Psoas muscle (tissue), 8 donors: ENCODE measurements at places on chromosomes 2 and 18. TPM values are rescaled to one million over a fixed set of nuclear protein-coding genes. Genes with fewer than 3 reads are reported as not detected.

Gene CNTNAP5
- not detected for polyA plus RNA-seq

Gene INPP5D
- 1.2 TPM for polyA plus RNA-seq

Gene SPR
- 39.1 TPM for polyA plus RNA-seq

Gene SLC30A3
- 0.16 TPM for polyA plus RNA-seq

Gene GAL3ST2
- not detected for polyA plus RNA-seq

Gene DYNAP
- not detected for polyA plus RNA-seq

Gene CFAP65
- polyA plus RNA-seq = not detected

DNA sequence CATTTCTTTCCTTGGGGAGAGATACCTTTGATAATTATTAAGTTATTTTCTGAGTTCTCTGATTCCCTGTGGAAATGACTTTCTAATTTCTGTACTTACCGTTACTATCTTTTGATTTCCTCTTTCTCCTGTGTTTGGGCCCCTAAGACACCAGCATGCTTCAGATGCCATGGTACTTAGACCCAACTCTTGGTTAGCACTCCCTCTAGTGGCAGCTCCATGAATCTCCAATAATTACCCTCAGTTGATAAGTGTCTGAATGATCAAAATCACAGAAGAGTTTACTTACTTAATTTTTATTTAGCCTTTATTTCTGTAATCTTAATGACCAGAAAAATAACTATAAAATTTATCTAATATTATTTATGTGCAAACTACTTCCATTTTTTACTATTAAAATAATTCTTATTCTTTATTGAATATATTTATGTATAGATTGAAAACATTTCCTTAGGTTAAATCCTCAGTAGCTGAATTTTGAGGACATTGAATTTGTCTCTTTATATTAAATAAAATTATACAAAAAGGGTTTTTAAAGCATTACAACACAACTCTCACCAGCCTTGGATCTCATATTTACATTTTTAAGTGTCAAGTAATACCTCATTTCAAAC is 300.4 kb downstream of the KCNS3 start:
- DNase-seq = no peak

DNA sequence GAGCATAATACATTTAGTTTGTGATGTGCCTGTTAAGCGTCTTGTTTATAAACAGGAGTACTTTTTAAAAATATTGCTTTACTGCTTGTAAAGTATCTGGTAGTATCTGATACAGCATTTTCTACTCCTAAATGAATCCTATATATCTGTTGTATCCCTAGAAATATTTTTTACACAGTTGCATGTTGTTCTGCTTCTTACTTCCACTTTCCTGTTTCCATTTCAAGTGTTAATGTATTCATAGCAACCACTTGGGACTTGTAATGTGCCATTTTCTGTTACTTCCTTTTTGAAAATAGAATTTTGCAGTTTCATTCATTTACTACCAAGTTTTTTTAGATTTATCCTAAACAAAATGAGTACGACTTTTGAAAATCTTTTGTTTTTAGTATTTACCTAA is 24.9 kb downstream of the CCNT2 start:
- no peak for DNase-seq

GRCh38 chr18:2376707-2377106 is 194.6 kb downstream of the METTL4 start:
- DNase-seq = no peak

GRCh38 chr2:21372654-21373053 is 248.9 kb downstream of the TDRD15 start:
- no peak for DNase-seq

- peak; percentile 50 for DNase-seq
Observed at GRCh38 chr2:239192456-239192855, 208.4 kb downstream of the HDAC4 start.

- no peak for DNase-seq
Observed at GRCh38 chr2:150062416-150062815, 425.1 kb downstream of the RND3 start.

- no peak for DNase-seq
Observed at GRCh38 chr2:140814141-140814540, 1316.7 kb downstream of the LRP1B start.

GRCh38 chr2:27772804-27773203 is 1.3 kb downstream of the MRPL33 start:
- no peak for DNase-seq

DNA sequence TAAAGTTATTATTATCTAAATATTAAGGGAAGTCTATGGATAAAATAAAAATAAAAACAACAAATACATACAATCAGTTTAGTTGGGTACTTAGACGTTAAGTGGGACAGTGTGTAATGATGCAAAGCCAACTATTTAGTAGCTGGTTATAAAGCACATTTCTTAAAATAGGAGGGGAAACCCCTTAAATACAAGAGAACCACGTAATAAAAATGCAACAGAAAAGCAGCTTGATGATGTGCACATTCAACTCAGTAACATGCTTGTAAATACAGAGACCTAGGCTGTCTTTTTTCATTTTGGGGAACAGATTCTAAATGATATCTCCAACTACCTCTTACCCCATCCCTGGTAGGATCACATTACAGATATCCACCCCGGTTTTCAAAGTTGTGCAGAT is 134.3 kb upstream of the AQP4 start:
- no peak for DNase-seq

- DNase-seq = no peak
Observed at GRCh38 chr2:111932841-111933291, 34.5 kb downstream of the MERTK start.

GRCh38 chr18:77203071-77203470 is 46.6 kb upstream of the GALR1 start:
- DNase-seq = no peak

DNA sequence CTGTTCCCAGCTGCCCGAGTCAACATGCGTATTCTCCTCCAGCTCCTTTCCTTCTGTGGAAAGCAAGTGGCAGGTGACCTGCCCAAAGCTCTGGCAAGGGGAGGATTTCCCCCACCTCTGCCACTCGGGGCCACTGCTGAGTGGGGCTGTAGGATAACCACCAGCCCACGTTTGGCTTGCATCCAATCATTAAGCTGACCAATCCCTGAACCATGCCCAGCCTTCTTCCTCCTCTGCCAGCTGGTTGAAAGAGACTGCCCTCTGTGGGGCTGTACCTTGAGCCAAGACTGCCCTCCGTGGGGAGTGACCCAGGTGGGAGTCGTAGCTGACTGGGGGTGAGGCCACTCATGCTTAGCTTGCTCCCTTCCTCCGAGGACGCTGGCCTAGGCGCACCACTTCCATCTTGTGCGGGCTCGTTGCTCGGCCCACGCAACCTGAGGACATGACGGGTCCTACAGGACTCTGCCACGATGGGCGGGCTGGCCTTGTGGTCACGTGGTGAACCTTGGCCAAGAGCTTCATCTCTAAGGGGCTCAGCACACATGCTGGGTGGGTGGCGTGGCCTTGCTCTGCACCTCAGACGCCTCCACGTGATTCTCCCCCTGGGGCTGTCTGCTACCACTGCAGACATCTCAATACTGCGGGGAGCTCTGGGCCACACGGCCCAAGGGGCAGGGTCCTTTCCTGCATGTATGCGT is 112.1 kb downstream of the NDUFA10 start:
- no peak for DNase-seq

DNA sequence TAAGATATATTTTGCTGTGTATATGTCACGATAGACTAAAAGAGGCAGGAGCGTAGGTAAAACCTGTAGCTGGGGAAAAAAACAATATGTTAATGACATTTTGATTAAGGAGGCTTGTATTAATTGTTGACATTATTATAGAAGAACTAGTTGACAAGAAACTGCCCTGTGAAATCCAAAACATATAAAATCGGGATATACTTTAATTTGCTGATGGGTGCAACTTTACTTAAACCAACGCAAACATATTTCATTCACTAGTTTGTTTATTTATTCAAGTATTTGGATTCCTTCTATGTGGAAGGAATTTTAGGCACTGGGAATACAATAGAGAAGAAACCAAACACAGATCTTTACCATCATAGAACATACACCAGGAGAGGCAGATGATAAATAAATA is 8.0 kb downstream of the WDR7 start:
- no peak for DNase-seq

DNA sequence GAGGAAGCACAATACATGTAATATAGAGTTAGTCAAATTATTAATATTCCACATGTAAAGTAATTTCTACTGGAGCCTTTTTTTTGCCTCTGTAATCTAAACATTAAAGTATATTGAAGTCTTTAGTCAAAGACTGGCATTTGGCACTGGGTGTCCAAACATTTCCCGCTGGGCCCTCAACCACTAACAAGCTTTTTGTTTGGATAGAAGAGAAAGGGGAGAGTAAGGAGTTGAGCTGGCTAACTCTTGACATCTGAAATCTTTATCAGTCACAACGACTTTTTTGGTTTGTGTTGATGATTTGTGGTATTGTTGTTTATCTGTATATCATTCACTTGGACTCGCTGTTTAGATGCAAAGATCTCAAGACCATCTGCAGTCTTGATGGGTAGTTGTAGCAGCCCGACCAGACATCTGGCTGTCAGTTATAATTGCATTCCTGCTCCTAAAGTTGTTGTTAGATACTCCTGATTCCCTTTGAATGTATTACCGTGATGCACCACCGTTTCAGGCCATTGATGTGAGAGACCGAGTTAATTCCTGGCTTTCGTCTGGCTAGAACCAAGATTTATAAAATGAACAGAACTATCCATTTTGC is 379.6 kb downstream of the MTX2 start:
- DNase-seq = no peak

GRCh38 chr18:51461956-51462355 is 264.5 kb upstream of the MEX3C start:
- no peak for DNase-seq

DNA sequence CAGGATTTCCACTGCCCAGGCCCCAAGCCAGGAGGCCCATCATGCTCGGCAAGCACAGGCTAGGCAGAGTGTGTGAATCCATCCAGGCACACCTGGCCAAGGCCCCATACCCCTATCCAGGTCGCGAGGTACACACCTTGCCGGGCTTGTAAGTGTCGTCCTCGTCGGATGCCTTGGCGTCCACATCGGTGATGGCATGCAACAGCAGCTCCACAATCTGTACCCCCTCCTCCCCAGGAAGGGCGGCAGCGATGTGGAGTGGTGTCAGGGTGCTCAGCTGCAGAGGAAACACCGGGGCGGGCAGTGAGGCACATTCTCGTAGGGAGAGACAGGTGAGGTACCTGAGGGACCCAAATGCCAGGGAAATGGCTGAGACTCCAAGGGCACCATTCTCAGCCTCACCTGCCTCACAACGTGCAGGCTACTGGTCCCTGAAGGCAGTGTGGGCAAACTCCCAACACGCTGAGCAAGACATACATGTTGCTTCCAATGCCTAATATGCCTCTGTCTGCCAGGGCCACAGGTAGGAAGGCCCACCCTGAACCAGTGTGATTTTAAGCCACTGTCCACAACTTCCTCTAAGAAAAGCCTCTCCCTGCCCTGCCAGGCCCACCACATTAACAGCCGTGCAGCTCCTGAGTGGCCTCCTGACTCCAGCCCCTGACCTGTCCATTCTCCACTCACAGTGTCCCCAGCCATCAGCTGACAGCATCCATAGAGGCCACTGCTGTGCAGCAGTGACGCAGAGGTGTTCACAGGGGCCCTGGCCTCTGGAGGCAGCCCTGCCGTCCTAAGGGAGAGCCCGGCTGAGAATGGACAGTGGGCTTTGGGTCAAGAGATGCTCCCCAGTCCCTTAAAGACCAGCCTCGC is 44.9 kb downstream of the ANKMY1 start:
- DNase-seq = no peak

DNA sequence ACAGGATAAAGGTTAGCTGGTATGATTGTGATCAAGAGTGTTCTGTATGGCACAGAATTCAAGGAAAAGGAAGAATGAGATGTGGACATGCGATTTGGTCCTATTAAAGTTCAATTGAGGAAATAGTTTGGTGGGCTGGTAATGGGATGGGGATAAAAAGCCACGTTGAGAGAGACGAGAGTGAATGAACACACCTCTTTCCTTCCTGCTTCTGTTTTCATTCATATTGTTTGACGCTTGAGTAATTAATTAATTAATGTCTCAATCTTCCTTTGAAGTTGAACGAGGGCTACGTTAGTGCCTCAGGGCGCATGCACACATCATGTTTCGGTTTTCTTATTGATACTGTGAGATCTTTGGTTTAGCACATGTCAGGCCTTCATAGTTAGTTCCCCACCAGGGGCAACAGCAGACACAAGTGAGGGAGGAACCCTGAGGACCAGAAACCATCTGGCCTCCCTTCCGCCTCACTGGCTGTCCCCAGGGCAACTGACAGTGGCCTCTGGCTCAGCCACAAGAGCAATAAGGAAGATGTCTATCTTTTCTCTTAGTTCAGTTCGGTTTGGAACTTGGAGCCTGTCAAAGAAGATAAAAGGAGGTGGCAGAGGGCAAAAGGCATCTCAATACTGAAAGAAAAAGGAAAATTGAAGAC is 116.0 kb downstream of the LIPG start:
- DNase-seq = no peak

DNA sequence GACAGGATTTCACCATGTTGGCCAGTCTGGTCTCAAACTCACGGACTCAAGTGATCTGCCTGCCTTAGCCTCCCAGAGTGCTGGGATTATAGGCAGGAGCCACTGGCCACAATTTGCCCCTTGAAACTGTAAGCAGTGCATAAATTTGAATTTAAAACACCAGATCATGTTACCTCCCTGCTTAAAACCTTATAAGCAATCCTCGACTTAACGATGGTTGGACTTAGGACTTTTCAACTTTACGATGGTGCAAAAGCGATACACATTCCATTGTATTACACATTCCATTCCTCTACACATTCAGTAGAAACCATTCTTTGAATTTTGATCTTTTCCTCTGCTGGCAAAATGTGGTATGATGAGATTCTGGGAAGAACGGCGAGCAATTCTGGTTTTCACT is 23.2 kb upstream of the EFR3B start:
- no peak for DNase-seq

DNA sequence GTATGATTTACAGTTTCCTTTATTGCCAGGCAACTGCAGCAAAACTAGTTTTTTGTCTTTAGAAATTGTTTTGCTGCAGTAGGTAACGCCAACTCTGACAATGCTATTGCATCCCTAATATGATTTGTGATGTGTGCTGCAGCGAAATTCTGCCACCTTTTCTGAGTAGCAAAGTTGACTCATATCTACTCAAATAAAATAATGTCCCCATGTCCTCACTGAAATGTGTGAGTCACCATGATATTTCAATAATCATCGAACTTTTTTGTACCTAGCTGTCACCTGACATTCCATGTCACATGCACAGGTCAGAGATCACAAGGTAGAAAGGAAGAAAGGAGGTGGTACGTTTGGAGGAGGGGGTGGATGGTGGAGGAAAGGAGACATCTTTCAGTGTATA is 205.0 kb downstream of the RAD51AP2 start:
- DNase-seq = no peak

GRCh38 chr18:3874125-3874524 is 424.2 kb downstream of the TGIF1 start:
- DNase-seq = no peak

GRCh38 chr2:43100362-43100882 is 126.0 kb downstream of the ZFP36L2 start:
- no peak for DNase-seq

- no peak for DNase-seq
Observed at GRCh38 chr2:240586919-240587800, 626 bp downstream of the CAPN10 start.

GRCh38 chr2:112706170-112706664 is 14.6 kb upstream of the NT5DC4 start:
- DNase-seq = no peak
